Ascending aorta (tissue), 2 donors: ENCODE measurements at places on chromosomes 12 and 14.

DNA sequence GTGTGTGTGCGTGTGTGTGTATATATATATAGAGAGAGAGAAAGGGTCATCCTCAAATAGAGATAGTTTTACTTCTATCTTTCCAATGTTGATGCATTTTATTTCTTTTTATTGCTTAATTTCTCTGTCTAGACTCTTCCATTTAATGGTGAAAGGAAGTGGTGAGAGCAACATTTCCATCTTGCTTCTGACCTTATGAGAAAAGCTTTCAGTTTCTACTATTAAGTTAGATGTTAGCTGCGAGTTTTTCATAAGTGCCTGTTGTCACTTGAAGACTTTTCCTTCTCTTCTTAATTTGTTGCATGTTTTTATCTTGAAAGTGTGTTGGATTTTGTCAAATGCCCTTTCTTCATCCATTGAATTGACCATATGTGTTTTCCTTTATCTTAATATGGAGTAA, 304.4 kb upstream of the FAR2 start:
- DNase-seq: no peak

GRCh38 chr12:40262657-40263056, 37.9 kb downstream of the LRRK2 start:
- no peak for DNase-seq

DNA sequence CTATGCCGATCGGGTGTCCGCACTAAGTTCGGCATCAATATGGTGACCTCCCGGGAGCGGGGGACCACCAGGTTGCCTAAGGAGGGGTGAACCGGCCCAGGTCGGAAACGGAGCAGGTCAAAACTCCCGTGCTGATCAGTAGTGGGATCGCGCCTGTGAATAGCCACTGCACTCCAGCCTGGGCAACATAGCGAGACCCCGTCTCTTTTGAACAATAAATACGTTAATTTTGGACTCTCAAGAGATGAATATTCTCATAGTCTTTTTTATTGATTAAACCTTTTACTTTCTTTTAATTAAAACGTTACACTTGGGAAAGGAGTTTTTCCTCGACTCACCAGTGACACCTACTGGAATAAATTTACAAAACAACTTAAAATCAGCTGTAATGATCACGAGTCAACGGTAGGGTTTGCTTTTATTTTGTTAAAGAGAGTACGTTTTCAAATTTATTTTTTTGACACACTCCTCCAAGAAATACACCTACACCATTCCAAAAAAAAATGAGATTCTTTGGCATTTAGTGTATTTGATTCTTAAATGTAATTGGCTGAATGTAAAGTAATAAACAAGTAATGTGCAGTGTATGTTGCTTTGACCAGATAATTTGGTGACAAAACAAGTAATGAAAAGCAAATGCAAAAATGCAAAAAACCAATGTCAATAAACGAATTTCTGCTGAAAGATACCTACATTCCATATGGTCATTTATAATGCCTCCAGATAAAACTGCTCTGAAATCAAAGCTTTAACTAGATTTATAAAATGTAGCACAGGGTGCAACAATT, 687 bp upstream of the RPS29 start:
- DNase-seq: no peak

DNA sequence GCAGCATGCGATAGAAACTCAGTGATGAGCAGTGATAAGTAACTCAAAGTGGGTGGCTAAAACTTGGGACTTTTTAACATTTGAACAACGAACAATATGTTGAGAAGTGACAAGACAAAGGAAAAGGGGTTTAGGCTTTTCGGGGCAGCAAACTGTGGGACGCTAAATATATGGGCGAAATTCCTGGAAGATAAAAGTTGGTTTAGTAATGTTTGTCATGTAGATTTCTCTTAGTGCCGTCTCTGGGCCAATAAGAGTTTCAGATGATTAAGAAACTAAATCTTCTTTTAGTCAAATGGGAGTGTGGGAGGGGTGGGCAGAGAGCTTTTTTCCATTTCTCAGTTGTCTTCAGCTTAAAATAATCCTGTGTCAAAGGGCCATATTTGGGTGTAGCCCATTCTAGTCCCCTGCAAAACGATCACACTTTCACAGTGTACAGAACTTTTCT, 41.7 kb upstream of the FUT8 start:
- DNase-seq: no peak

- DNase-seq: no peak
These were observed 72.8 kb downstream of the CAPZA3 start for GRCh38 chr12:18810537-18811253.

DNA sequence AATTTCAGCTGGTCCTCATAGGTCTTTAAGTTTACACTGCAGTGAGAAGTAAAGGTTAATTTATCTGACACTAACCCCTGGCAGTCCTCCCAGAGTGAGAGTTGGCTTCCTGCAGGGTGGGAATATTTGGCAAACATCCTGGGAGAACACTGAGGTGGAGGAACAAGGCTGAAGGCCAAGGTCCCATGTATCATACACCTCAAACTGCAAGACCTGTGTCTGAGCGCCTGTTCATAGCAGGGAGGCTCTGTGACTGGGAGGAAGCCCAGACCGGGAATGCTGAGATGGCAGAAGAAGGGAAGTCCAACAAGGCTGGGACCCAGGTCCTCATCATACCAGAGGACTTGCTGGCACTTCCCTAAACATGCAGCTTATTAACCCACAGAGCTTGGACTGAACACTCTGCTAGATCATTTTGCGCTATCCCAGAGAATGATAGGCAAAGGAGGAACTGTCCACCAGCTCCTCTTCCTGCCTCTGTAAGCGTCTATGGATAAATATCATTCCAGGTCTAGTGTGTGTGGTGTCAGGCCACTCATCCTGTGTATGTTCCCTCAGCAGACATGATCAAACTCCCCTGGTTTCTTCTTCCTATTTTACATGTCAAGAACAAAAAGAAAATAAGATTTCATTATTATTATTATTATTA, 199.6 kb upstream of the CNOT2 start:
- no peak for DNase-seq

DNA sequence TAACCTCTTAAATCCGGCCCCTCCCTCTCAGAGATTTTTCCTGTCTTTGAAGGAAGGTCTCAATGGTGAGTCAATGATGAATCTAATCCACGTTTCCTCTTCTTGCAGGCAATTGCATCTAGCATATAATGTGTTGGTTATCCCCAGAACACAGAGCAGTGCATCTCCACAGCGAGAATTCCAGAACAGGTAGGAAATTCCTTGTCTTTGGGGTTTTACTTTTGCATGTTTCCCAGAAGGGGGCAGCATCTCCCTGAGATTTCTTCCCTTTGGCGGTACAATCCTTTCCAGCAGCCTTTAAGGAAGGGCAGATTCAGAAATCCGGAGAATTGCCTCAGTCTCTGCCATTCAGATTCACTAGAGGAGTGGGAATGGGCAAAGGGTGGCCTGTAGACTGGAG, 128.0 kb downstream of the KCNA5 start:
- no peak for DNase-seq

- DNase-seq: no peak
These were observed 3.1 kb downstream of the SLC38A1 start for GRCh38 chr12:46265734-46266133.

GRCh38 chr14:50871228-50871627, 625 bp upstream of the ABHD12B start:
- DNase-seq: no peak

DNA sequence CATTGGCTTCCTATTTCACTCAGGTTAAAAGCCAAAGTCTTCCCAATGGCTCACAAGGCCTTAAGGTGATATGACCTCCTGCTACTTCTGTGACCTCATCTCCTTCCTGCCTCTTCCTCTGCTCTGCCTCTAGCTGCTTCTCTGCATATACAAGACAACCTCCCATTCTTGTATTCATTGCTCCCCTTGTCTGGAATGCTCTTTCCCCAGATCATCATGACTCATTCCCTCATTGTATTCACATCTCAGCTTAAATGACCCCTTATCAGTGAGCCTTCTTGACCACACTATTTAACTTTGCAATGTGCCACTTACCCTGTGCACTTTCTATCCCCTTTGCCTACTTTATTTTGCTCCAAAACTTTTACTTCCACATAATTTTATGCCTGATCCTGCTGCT, 90.2 kb downstream of the PPP1R12A start:
- no peak for DNase-seq

DNA sequence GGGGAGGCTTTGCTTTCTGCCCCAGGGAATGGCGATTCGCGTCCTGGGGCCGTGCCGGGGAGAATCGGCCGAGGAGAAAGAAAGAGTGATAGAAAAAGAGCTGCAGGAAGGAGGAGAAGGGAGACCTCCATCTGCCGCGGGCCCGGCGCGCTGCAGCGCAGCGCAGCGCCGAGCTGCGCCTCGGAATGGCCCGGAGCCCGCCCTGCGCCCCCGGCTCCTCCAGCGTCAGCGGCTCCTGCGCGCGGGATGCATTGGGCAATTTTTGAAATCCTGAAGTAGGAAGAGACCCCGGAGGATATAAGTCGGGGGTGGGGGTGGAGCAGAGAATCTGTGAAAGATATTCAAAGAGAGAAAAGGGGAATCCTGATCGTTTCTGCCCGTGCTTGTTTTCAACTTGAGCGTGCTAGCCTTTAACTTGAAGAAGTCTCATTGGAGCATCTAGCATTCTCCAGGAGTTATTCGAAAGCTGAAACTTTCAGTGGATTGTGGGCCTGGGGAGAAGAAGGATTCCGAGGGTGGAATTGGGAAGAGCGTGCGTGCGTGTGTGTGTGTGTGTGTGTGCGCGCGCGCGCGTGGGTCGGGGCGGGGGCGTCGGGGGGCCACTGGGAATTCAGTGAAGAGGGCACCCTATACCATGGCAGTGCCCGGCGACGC, 441 bp downstream of the PDE3A start:
- peak; percentile 70 for DNase-seq

DNA sequence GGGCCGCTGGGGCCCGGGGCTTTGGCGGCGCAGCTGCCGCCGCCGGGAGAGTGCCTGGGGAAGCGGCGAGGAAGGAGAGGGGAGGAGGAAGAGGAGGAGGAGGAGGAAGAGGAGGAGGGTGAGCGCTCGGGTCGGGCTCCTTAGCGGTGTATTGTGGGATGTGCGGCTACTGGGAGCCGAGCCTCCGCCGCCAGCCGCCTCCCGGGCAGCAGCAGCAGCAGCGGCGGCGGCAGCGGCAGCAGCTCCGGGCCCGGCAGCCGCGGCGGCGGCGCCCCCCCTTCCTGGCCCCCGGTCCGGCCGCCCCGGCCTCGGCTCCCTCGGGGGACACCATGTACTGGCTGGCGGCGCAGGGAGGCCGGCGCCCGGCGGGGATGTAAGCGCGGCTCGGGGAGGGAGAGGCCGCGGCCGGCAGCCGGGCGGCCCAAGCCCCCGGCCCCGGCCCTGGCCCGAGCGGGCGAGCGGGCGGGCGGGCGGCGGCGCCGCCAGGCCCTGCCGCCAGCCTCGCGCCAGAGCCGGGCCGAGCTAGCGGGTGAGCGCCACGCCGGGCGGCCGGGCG, at the start of gene SETD1B:
TSS of gene SETD1B (plus strand) at position 149 of the 556 bp plus-strand sequence. CDS start 729 bp downstream, outside the sequence.
- DNase-seq: no peak

DNA sequence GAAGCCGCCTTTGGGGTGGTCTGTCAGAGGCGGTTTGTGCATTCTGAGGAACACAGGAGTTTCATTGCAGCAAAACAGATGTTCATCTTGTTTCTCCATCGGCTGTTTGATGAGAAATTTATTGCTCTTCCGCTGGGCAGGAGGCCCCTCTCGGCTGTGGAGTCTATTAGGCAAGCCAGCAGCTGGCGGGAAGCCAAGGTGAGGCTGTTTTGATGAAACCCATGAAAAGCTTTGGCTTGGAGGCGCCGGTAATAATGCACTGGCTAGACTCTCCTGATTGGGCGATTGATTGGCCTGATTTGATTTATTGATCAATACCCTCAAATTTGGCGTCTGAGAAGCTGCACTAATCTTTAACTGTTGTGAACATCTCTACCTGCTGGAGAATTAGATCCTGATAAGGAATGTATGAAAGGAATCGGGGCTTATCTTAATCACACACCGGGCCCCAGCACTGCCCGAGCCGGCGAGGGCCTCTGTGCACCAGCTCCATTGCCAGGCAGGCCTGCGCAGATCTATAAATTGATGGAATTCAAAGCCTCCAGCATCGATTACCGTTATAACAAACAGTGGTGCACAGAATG, 187.7 kb downstream of the PHETA1 start:
- DNase-seq: no peak

GRCh38 chr14:100609941-100610391, 22.7 kb upstream of the BEGAIN start:
- no peak for DNase-seq

DNA sequence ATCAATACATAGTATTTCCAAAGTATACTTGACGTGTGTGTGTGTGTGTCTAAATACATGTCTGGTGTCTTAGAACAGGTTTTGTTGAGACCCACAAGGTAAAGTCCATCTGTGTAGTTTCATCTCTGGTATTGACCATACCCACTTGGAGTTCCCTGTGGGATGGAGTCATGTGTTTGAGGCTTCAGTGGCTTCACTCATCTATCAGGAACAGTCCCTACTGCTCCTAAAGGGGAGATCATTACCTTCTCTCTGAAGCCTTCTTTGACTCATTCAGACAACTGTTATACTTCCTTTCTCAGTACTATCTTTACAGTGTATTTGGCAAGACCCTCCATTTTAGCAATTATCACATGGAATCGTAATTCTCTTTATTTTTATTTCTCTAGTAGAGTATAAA, 14.2 kb downstream of the RAB21 start:
- no peak for DNase-seq

- DNase-seq: no peak
These were observed 12.4 kb downstream of the MGST1 start for GRCh38 chr12:16359512-16360491.

DNA sequence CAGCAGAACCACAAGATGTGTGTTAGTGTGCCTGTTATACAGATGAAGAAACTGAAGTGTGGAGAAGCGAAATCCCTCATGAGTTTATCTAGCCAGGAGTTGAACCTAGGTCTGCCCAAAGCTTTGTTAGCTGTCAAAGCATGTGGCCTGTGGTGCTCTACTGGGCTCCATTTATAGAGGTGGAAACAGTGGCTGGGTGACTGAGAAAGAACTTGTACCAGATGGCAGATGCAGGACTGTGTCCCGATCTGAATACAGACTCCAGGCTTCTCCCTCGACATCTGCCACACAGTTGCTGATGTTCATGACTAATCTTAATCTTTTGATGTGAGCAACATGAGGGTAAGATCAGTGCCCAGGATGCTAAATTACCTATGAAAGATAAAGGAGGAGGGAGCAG, 89.1 kb downstream of the C12orf75 start:
- no peak for DNase-seq

DNA sequence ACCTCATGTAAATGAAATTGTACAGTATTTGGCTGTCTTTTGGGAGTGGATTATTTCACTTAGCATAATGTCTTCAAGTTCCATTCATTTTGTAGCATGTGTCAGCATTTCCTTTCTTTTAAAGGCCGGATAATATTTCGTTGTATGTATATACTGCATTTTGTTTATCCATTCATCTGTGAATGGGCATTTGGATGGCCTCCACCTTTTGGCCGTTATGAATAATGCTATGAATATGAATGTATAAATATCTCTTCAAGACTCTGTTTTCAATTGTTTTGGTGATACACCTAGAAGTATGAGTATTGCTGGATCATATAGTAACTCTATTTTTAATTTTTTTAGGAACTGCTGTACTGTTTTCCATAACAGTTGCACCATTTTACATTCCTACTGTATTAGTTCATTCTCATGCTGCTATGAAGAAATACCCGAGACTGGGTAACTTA, 164.9 kb downstream of the DYRK2 start:
- DNase-seq: no peak

GRCh38 chr12:73629893-73630831, 907.5 kb upstream of the ATXN7L3B start:
- no peak for DNase-seq
